ENCODE measurements at places on chromosomes 3 and 15.
A peak's percentile ranks its signal among the peaks of the same experiment; 100 is the strongest.

- no peak for DNase-seq
Observed at GRCh38 chr3:35867791-35868190, 228.5 kb downstream of the ARPP21 start.

DNA sequence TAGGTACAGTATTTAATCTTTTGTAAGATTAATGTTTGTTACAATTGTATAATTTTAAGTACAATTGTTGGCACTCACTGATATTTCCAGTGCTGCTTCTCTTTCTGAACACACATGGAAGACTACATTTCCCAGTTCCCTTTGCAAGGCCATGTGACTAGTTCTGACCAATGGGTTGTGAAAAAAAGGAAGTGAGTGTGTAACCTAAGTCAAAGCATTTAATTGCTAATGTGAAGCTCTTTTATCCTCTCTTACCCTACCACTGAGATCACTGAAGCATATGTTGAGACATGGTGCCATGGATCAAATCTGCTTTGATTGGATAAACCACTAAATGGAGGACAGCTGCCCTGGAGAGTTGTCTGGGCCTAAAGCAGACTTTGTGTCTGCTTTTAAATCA is 83.9 kb upstream of the PLXND1 start:
- DNase-seq = peak; percentile 55

- no peak for DNase-seq
Observed at GRCh38 chr3:14122301-14122700, 2.4 kb downstream of the CHCHD4 start.

DNA sequence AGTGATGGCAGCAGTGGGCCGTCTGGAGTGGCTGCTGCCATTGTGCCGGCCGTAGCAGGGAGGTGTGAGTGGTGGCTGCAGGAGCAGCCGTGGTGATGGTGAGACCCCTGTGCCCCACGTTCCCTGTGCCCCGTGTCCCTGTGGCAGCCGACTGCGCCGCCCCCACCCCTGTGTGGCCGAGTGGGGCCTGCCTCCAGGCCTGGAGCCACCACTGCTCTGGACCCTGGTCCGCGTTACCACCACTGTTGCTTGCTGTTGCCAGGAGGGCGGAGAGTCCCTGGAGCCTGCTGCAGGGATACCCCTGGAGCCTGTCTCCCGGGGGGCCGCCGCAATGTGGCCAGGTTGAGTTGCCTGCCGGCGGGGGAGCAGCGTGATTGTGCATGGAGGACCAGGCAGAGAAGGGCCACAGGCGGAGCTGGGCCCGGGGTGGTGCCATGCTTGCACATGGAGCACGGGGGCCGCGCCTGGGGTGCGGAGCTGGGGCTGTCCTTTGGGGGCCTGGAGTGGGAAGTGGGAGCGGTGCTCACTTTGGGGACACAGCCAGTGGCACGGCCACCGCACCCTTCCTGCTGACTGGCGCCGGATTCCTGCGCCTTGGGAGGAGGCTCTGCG is 50.1 kb downstream of the SLC6A20 start:
- no peak for DNase-seq

DNA sequence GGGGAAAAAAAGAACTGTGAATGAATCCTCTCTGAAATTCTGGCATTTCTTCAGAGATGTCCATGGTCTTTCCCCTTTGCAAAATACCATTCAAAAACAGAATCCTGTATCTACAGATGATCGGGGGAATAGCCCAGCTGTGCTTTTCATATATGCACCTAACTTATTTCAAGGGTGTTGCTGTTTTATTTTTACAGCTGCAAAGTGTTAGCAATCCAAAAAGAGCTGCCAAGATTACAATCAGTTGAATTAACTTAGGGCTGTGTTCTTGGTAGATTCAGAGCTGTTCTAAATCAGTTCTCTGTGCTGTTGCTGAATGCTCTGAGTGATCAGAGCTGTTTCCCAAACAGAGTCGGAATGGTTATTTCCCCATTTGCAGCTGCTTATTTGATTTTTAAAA is 175.7 kb upstream of the SEMA6D start:
- DNase-seq = no peak

GRCh38 chr3:122497425-122497824 is 17.3 kb downstream of the KPNA1 start:
- peak; percentile 94 for DNase-seq

DNA sequence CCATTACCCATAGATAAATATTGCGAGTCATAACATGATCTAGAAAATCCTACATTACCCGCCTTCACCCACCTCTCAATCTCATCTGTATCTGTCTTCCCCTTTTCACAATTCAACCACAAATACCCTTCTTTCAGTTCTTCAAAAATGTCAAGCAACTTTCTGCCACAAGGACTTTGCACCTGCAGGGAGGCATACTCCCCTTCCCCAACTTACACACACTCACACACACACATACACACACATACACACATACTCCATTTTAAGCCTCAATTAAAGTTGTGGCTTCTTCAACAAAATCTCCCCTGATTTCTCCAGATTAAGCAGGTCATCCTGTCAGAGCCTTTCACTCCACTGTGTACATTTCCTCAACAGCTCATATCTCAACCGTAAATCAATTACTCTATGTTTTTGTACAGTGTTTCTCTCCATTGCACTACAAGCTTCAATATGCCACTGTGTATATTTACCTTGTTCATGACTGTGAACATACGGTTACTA is 33.1 kb upstream of the CCDC50 start:
- no peak for DNase-seq

DNA sequence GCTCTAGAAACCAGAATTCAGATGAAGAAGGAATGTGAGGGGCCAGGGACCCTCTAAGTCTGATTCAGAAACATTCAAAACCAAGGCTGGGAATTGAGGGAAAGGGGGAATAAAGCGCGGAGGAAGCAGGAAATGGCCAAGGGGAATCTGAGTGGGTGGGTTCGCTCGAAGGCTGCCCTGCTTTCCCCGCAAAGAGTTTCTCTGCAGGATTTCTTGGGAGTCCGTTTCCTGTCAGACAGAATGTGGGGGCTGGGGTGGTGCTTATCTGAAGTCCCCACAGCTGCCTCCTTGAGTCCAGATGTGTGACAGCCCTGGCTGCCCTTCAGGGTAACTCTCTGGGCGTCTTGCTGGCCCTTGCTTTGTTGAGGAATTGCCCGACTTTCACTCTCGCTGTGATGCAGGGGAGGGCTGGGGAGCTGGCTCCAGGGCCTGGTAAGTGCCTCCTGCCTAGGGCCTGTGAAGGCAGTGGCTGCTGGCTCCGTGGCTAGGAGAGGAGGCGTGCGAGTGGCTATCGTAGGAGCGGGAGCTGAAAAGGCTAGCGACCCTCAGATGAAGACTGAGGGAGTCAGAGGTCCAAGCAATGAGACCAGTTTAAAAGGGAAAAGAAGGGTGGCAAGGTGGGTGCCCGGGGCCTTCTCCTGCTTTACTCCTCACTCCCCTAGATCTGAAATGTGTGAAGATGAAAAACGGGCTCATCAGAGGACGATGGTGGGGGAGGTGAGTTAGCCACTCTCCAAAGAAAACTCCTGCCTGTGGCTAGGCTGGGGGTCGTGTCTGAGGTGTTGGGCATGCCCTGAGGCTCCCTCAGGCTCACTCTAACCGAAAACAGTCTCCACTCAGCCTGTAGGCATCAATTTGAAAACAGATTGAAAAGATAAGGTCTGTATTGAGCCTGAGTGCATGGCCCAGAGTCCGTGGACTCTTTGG is 143.9 kb upstream of the UMPS start:
- no peak for DNase-seq

DNA sequence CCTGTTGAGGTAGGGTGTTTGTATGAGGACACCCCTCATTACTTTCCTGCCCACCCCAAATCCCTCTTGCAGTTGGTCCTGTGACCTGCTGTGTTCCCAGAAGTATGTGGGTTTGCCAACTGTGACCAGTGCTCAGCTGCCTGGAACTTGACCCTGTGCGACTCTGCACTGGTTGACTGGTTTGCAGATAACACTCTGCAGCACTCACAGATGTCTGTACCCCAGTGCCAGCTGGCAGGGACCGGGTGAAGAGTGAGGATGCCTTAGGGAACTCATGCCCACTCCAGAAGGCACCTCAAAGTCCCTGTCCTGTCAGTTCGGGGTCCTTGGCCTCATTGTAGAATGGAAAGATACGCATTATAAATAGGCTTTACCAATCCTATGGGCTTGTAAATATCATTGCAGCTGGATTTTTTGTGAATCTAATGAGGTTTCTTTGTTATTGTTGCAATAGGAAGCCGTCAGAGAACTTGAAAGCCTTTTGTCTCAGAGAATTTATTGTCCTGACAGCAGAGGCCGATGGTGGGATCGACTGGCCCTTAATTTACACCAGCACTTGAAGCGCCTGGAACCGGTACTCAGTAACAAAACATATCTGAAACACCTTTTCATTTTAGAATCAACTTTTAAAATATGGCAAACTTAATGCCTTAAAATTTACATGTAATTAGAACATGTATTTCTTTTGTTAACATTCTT is 18.2 kb downstream of the FAN1 start:
- peak; percentile 78 for DNase-seq

- no peak for DNase-seq
Observed at GRCh38 chr3:106371221-106371970, 502.6 kb upstream of the CBLB start.

DNA sequence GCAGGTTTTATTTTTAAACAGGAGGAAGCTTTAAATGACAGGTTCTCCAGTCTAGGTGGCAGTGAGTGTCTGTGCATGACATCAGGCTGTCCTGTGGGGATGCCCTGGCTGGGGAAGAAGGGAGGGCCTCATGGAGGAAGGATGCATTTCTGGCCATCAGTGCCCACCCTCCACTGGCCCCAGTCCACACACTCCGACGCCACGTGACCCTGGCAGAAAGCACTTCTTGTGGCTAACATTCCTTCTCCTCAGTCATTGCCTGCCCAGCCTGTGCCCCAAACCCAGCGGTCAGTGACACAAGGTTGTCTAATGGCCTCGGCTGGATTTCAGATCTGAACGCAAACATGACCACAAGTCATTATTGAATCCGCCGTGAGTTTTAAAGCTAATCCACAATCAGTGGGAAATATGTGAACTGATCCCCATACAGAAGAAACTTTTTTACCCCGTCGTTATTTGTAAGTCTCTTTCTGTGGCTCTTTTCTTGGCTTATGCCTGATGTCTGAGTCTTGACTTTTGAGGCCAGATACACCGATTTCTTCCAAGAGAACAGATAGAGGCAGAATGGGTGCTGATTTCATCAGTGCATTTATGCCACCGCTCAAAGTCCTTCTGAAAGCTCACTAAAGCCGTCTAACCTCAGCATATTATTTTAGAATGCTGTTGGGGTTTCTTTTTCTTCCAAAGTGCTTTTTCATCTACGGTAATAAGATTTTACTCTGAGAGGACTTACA is 17.3 kb upstream of the LRRK1 start:
- no peak for DNase-seq

DNA sequence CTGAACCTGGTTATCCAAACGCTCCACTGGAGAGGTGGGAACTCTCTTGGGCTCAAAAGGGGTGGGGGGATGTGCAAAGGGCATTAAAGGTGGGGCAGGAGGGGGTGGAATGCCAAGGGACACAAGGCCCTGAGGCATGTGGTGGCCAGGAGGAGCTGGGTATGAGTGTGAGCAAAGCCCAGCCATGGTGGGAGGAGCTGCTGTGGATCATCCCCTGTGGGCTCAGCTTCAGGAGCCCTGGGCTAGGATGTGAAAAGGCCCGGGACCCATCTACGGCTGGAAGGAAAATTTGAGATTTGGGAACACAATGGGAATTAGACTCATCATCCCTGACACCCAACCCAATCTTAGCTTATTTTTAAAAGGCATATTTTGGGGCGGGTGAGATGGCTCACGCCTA is 33.3 kb downstream of the MGLL start:
- no peak for DNase-seq

- DNase-seq = peak; percentile 85
Observed at GRCh38 chr3:66376568-66376967, 124.3 kb downstream of the LRIG1 start.

GRCh38 chr3:58837856-58838255 is 171.3 kb upstream of the FAM3D start:
- DNase-seq = peak; percentile 34

GRCh38 chr3:152350139-152350538 is 81.4 kb downstream of the MBNL1 start:
- no peak for DNase-seq

DNA sequence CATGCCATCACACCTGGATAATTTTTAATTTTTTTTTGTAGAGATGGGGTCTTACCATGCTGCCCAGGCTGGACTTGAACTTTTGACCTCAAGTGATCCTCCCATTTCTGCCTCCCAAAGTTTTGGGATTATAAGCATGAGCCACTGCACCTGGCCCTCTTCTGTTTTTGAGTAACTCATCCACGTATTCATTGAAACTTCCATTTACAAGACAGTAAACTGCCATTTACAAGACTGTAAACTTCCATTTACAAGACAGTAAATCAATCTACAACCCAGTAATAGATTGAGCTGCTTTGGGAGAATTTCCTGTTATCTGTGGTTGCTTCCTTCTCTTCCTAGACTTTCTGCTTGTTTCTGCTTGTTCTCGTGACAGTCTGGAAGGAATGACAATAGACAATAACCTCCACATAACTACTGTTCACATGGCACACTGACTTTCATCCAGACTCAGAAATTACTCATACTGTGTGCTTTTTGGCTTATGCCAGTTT is 114.7 kb upstream of the CCNL1 start:
- DNase-seq = peak; percentile 31

Measured in LHCN-M2 (cell line).